ENCODE measurements at places on chromosomes 2 and 18. TPM values are rescaled to one million over a fixed set of nuclear protein-coding genes. Genes with fewer than 3 reads are reported as not detected.

Gene SCN9A
- total RNA-seq: 12.5 TPM

Gene MBD1
- 82.3 TPM for total RNA-seq

Gene STK16
- total RNA-seq: 18.1 TPM

Gene TNFAIP6
- total RNA-seq: 12.5 TPM

Gene FER1L5
- total RNA-seq: 0.73 TPM

Gene PAIP2B
- 9.0 TPM for total RNA-seq

Gene CYB5A
- 185 TPM for total RNA-seq

Gene DYSF
- total RNA-seq: 15.7 TPM

Gene EVX2
- total RNA-seq: not detected

GRCh38 chr2:199744724-199745123, 106.3 kb downstream of the FTCDNL1 start:
- H3K4me3 ChIP-seq: no peak overlapping the region
- H3K4me1 ChIP-seq: no peaks in the 10 kb centered on the region
- H3K27me3 ChIP-seq: no peaks in the 10 kb centered on the region

GRCh38 chr2:231926761-231927565, 767 bp upstream of the NPPC start:
- peaks cover 8% of the 10 kb centered on the region for H3K4me1 ChIP-seq
- DNase-seq: peak; percentile 52
- H3K4me3 ChIP-seq: peak overlapping the region; percentile 49
- no peaks in the 10 kb centered on the region for H3K36me3 ChIP-seq
- H3K27ac ChIP-seq: no peak overlapping the region

GRCh38 chr2:70923378-70924015, 12.2 kb upstream of the ATP6V1B1 start:
- no peaks in the 10 kb centered on the region for H3K36me3 ChIP-seq
- H3K27ac ChIP-seq: no peak overlapping the region
- H3K27me3 ChIP-seq: no peaks in the 10 kb centered on the region
- H3K4me1 ChIP-seq: no peaks in the 10 kb centered on the region
- no peak for DNase-seq

GRCh38 chr2:190578158-190579057, 43.9 kb upstream of the NEMP2 start:
- H3K4me3 ChIP-seq: peak overlapping the region; percentile 8
- H3K27ac ChIP-seq: no peak overlapping the region
- no peaks in the 10 kb centered on the region for H3K27me3 ChIP-seq
- no peaks in the 10 kb centered on the region for H3K4me1 ChIP-seq
- no peak for DNase-seq

- H3K27me3 ChIP-seq: no peaks in the 10 kb centered on the region
- peak overlapping the region; percentile 70 for H3K27ac ChIP-seq
- peak overlapping the region; percentile 69 for H3K4me3 ChIP-seq
- DNase-seq: no peak
- no peaks in the 10 kb centered on the region for H3K4me1 ChIP-seq
These were observed 249.0 kb downstream of the CDH20 start for GRCh38 chr18:61582202-61582710.

- no peaks in the 10 kb centered on the region for H3K4me1 ChIP-seq
- H3K27ac ChIP-seq: no peak overlapping the region
- H3K27me3 ChIP-seq: no peaks in the 10 kb centered on the region
These were observed 40.2 kb downstream of the ALK start for GRCh38 chr2:29881089-29881730.

- H3K27ac ChIP-seq: no peak overlapping the region
- no peak overlapping the region for H3K4me3 ChIP-seq
- no peaks in the 10 kb centered on the region for H3K27me3 ChIP-seq
- DNase-seq: no peak
- H3K4me1 ChIP-seq: peaks cover 3% of the 10 kb centered on the region
These were observed 133.0 kb downstream of the MSH2 start for GRCh38 chr2:47535996-47536395.

DNA sequence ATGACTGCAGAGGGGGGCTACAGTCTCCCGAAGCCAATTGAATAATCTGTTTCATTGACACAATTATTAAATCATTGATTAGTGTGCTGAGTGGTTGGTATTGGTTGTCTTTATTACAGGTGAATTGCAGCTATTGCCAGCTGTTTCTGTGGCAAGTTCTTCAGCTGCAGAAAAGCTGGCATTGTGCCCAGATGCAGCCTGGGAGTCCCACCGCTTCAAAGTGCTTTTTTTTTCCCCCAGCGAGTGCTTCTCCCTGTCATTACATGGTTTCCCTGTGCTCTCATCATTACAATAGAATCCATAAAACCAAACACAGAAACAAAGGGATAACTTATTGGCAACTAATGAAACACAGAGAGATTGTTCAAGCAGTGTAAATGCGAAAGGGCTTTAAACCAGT, 164.7 kb downstream of the GRB14 start:
- H3K4me1 ChIP-seq: no peaks in the 10 kb centered on the region
- no peak for DNase-seq
- no peak overlapping the region for H3K4me3 ChIP-seq

DNA sequence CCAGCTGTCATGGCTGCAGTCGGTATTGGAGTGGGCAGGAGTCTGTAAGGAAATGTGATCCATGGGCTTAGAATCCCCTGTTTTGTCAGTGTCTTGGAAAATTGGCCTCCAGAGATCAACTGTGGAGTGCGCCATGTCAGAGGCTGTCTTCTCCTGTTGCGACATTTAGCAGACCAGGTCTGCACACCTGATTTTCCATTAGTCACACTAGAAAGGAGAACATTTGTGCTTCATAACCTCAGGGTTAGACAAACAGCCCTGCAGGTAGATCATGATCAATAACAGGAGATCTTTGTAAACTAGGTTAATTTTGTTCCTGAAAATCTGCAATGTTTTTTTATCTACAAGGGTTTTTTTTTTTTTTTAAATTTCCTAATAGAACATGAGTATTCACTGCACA, 28.0 kb downstream of the LDLRAD4 start:
- no peak for DNase-seq
- no peaks in the 10 kb centered on the region for H3K27me3 ChIP-seq
- H3K4me1 ChIP-seq: no peaks in the 10 kb centered on the region
- H3K4me3 ChIP-seq: no peak overlapping the region
- H3K36me3 ChIP-seq: no peaks in the 10 kb centered on the region
- H3K27ac ChIP-seq: no peak overlapping the region

DNA sequence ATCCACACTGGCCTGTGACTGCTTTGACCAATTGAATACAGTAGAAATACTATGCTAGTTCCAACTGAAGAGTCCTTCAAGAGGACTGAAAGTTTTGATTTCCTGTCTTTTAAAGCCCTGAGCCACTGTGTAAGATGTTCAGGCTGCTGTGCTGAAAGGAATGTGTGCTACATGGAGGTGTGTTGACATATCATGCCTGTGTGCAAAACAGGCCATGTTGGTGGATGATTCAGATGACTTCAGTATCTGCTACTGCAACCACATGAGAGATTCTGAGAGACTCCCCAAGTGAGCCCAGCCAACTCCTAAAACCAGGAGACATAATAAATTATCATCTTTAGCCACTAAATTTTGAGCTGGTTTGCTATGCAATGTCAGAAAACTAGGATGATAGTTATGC, 662.9 kb downstream of the ZEB2 start:
- H3K36me3 ChIP-seq: no peaks in the 10 kb centered on the region
- no peak for DNase-seq
- H3K27ac ChIP-seq: no peak overlapping the region
- no peak overlapping the region for H3K4me3 ChIP-seq

DNA sequence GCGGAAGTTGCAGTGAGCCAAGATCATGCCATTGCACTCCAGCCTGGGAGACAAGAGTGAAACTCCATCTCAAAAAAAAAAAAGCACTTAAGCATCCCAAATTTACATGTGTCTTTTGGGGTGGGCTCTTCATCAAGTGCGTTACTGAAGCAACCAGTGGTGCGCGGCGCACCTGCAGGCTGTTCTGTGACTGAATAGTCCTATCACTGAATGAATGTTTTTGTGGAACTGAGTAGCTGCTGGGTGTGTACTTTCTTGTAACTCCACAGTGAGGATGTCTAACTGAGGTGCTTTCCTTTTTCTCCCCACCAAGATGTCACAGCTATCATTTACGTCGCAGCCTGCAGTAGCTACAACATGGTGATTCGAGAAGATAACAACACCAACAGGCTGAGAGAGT, 17.0 kb downstream of the CHMP1B start:
- no peak for DNase-seq
- no peak overlapping the region for H3K4me3 ChIP-seq
- no peaks in the 10 kb centered on the region for H3K36me3 ChIP-seq
- H3K27ac ChIP-seq: no peak overlapping the region

- no peak overlapping the region for H3K4me3 ChIP-seq
- H3K4me1 ChIP-seq: no peaks in the 10 kb centered on the region
- H3K36me3 ChIP-seq: no peaks in the 10 kb centered on the region
- peaks cover 4% of the 10 kb centered on the region for H3K27me3 ChIP-seq
- no peak for DNase-seq
- no peak overlapping the region for H3K27ac ChIP-seq
These were observed 37.3 kb downstream of the MARCO start for GRCh38 chr2:118979152-118979861.

DNA sequence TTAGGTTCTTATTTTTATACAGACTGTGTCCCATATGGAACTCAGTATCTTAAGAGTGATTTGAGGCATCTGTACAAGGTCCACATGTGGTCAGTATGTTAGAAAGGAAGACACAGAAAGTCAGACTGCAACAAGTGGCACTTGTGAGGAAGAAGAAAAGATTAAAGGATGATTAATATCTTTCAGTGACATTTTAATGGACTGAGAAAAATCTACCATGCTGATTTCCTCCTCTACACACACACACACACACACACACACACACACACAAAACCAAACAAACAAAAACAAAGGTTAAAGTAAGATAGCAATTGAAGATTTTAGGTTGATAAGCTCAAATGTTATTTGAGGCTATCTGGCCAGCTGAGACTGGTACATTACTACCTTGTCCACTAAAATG, 94.5 kb upstream of the CHRNA1 start:
- H3K27me3 ChIP-seq: no peaks in the 10 kb centered on the region
- no peak overlapping the region for H3K4me3 ChIP-seq
- H3K36me3 ChIP-seq: no peaks in the 10 kb centered on the region
- no peaks in the 10 kb centered on the region for H3K4me1 ChIP-seq
- H3K27ac ChIP-seq: no peak overlapping the region

- H3K4me3 ChIP-seq: peak overlapping the region; percentile 96
- no peak for DNase-seq
These were observed 785 bp downstream of the ZNF892 start for GRCh38 chr2:95208106-95208505.

DNA sequence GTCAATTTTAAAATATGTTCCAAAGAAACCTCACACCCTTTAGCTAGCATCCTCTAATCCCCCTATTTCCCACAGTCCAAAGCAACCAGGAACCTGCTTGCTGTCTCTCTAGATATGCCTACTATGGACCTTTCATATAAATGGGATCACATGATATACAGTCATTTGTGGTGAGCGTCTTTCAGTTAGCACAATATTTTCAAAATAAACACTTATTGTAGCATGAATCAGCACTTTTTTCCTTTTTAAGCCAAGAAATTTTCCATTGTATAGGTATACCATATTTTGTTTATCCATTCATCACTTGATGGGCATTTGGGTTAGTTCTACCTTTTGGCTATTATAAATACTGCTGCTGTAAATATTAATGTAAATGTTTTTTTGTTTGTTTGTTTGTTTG, 223.0 kb upstream of the DOK6 start:
- H3K36me3 ChIP-seq: no peaks in the 10 kb centered on the region
- no peak overlapping the region for H3K27ac ChIP-seq
- H3K4me3 ChIP-seq: no peak overlapping the region
- H3K27me3 ChIP-seq: no peaks in the 10 kb centered on the region
- no peaks in the 10 kb centered on the region for H3K4me1 ChIP-seq

GRCh38 chr18:8762968-8763367, 57.6 kb downstream of the MTCL1 start:
- H3K4me1 ChIP-seq: no peaks in the 10 kb centered on the region
- no peaks in the 10 kb centered on the region for H3K27me3 ChIP-seq
- H3K4me3 ChIP-seq: no peak overlapping the region
- no peak for DNase-seq

GRCh38 chr2:190052307-190052706, 10.2 kb downstream of the MSTN start:
- DNase-seq: no peak
- H3K27me3 ChIP-seq: no peaks in the 10 kb centered on the region
- H3K36me3 ChIP-seq: no peaks in the 10 kb centered on the region
- no peak overlapping the region for H3K27ac ChIP-seq
- H3K4me1 ChIP-seq: no peaks in the 10 kb centered on the region

- no peak overlapping the region for H3K27ac ChIP-seq
- no peaks in the 10 kb centered on the region for H3K36me3 ChIP-seq
- no peak overlapping the region for H3K4me3 ChIP-seq
- H3K4me1 ChIP-seq: no peaks in the 10 kb centered on the region
- H3K27me3 ChIP-seq: no peaks in the 10 kb centered on the region
- DNase-seq: no peak
These were observed 336.6 kb downstream of the EN1 start for GRCh38 chr2:118510807-118511206.

GRCh38 chr2:11080253-11081115, 74.8 kb upstream of the SLC66A3 start:
- no peaks in the 10 kb centered on the region for H3K36me3 ChIP-seq
- no peak overlapping the region for H3K4me3 ChIP-seq
- H3K27ac ChIP-seq: no peak overlapping the region
- no peak for DNase-seq

GRCh38 chr2:36578343-36579296, 19.3 kb downstream of the FEZ2 start:
- no peaks in the 10 kb centered on the region for H3K27me3 ChIP-seq
- no peaks in the 10 kb centered on the region for H3K4me1 ChIP-seq
- H3K4me3 ChIP-seq: no peak overlapping the region
- peak overlapping the region; percentile 69 for H3K27ac ChIP-seq

GRCh38 chr2:193966590-193966989, 1690.4 kb upstream of the SLC39A10 start:
- no peak overlapping the region for H3K4me3 ChIP-seq
- no peaks in the 10 kb centered on the region for H3K4me1 ChIP-seq
- DNase-seq: no peak

- no peaks in the 10 kb centered on the region for H3K36me3 ChIP-seq
- no peaks in the 10 kb centered on the region for H3K27me3 ChIP-seq
- no peak for DNase-seq
These were observed 603.4 kb downstream of the DSC3 start for GRCh38 chr18:30439174-30439573.

DNA sequence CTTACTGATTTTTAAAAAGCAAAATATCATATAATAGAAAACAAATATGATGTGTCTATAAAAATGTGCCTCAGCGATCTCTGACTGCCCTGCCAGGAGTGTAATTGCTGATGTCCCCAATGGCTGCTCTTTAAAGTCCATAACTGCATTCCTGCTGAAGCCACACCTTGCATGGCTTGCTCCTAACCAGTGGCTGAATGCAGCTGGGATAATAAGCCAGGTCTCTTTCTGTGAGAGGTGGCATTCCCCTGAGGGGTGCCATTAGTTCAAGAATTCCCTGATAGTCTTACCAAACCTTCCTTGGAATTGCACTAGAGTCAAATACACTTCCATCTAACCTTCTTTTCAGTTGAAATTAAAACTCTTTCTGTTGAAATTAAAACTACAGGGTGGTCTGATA, 125.8 kb upstream of the ZNF804A start:
- H3K4me3 ChIP-seq: no peak overlapping the region
- no peaks in the 10 kb centered on the region for H3K4me1 ChIP-seq
- no peaks in the 10 kb centered on the region for H3K36me3 ChIP-seq
- H3K27me3 ChIP-seq: no peaks in the 10 kb centered on the region
- no peak overlapping the region for H3K27ac ChIP-seq
